Adrenal gland (tissue), 19 donors: ENCODE measurements at places on chromosomes 6 and 20. TPM values are rescaled to one million over a fixed set of nuclear protein-coding genes. Genes with fewer than 3 reads are reported as not detected.
A peak's percentile ranks its signal among the peaks of the same experiment; 100 is the strongest.

- DNase-seq: no peak
Observed at GRCh38 chr6:25042036-25042521, 106.3 kb upstream of the RIPOR2 start.

DNA sequence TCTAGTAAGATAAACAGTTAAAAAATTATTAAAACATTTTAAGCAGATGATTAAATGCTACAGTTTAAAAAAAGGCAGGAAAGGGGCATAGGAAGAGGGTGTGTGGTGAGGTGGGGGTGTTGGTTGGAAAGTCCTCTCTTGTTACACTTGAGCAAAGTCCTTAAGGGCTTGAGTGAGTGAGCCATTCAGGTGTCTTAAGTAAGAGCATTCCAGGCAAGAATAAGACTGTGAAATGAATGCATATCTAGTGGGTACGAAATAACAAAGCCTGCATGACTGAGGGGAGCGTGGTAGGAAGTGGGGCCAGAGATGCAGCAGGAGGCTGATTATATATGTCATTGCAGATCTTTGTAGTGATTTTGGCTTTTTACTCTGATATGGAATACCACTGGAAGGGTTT is 5.1 kb downstream of the CDKAL1 start:
- DNase-seq: no peak

- DNase-seq: no peak
Observed at GRCh38 chr6:134911547-134911946, 38.4 kb downstream of the ALDH8A1 start.

DNA sequence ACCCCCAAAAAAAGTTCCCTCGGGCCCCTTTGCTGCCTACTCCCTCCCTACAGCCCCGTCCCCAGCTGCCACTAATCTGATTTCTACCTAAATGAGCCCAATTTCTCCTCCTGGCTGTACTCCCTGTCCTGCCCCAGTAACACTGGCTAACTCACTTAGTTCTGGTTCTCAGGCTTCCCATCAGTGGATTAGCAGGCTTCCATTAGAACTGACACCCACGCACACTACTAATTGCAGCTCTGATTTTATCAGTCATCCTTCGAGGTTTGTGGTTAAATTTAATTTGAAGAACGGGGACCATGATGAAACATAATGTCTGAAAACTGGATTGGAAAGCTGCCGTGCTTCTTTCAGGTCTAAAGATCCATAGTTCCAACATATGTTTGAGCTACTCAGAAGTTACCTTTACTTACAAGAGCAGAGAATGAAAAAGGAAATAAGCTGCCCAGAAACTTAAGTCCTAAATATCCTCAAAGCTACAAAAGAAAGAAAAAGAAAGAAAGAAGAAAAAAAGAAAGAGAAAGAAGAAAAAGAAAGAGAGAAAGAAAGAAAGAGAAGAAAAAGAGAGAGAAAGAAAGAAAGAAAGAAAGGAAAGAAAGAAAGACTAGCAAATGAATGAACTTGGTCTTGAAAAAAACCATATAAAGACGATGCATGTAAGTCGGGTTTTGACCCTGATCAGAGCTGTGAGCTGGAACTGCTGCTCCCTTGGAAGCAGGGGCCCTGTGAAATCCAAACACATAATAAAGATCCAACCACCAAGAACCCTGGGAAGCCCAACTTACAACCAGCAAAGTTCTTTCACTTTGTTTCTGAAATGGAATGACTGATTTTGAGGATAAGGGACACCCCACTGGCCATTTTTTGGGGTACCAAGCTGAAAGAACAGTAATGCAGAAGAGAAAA is 51.7 kb downstream of the CNKSR3 start:
- DNase-seq: no peak

DNA sequence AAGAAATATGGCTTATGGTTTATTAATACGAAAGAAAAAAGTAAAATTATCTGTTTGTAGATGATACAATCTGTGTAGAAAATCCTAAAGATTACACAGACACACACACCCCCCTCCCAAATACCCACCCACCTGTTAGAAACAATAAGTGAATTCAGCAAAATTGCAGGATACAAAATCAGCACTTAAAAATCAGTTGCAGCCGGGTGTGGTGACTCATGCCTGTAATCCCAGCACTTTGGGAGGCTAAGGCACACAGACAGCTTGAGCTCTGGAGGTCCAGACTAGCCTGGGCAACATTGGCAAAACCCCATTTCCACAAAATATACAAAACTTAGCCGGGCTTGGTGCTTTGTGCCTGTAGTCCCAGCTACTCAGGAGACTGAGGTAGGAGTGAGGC is 42.3 kb downstream of the NINL start:
- DNase-seq: no peak

- DNase-seq: no peak
Observed at GRCh38 chr6:490251-491037, 98.9 kb downstream of the IRF4 start.

DNA sequence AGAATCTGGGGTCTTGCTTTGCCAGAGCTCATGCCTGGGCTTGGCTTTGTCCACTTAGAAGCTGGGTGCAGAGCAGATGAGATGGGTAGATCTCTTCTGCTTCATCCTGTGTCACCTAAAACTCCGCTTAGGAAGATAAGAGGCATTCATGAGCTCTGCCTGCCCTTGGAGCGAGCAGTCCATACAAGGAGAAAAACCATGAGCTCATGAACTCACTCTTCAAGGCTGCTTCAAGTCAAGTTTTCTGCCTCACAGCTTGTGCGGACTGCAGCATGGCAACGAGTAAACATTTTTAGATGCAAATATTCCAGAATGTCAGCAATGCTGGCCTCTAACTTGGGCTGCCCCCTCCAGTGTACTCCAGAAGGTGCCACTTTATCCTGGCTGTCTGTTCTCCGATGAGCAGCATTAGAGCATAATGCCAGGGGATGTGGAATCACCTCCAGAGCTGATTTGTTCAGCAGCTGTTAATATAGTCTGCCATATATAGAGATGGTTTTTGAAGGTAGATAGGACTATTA is 10.7 kb upstream of the UQCC2 start:
- DNase-seq: no peak

DNA sequence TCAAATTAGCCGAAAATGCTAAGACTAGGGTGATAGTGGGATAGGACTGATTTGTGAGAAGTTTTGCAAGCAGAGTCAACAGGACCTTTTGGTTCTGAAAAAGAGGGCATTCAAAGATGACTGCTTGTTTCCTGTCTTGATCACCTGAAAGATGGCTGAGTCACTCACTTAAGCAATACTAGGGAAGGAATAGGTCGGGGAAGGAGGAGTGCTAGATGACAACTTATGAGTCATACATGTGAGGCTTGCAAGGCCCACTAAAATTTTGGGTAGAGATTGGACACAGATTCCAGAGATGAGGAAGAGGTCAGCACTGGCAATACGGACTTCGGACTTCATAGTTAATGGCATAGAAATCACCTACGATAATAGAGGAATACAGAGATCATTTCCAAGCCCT is 89.2 kb downstream of the FAM83B start:
- no peak for DNase-seq

DNA sequence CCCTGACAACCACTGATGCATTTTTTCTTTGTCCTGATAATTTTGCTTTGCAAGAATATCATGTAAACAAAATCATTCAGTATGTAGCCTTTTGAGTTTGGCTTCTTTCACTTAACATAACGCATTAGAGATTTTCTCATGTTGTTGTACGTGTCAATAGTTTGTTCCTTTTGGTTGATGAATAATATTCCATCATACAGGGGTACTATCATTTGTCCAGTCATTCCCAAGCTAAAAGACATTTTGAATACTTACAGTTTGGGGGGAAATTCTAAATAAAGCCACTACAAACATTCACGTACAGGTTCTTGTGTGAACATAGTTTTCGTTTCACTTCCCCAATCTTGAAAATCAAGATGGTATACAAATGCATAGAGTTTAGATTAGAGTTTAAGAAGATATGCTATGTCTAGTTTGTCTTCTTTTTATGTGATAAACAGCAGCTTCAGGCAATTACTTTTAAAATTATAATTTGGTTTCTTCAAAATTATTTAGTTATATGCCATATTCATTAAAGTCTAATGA is 5.2 kb downstream of the HAO1 start:
- no peak for DNase-seq

DNA sequence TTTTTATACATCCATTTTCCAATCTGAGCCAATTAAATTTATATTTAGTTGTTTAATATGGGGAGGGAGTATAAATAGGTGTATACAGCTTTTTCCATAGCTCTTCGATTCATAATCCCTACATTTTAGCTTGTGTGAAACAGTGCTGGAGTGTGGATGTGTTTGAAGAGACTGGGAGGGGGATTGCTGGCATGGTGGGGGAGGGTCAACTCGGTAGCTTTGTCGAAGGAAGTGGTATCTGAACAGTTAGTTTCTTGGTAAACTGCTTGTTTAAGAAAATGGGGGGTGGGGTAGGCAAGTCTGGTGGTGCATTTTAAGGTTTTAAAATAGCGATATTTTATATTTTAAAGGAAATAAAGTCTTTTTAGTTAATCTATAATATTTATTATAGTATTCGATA is 1.4 kb upstream of the LIN28B start:
- DNase-seq: no peak

DNA sequence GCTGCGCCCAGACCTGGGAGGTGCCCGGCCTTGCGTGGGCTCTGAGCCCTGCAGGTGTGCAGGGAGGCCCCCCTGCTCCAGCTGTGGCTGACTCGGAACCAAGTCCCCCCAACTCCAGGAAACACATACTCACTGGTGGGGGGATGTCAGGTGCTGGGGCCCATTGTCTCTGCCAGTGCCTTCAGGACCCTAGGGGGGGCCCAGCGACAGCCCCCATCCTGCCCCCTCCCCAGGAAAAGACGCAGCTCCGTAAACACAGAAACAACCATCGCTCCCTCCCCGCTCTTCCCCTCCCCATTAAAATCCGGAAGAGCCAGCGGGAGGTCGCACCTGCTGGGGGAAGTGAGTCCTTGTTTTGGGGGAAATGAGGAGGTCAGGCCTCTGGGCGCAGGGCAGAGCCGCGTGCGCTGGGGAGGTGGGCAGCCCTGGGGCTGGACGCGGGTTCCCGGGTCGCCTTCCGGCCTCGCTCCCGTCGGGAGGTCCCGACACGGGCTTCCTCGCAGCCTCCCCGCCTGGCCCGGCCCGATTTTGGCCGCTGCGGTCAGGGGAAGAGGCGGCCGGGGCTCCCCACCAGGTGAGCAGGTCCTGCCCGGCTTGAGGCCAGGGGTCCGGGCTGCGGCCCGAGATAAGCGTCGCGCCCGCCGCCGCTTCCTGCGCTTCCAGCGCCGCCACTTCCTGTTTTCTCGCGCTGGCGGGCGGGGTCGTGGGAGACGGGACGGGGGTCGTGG is 6.2 kb downstream of the C20orf204 start:
- DNase-seq: no peak

GRCh38 chr6:170286246-170286933 is 4.5 kb downstream of the DLL1 start:
- DNase-seq: no peak

DNA sequence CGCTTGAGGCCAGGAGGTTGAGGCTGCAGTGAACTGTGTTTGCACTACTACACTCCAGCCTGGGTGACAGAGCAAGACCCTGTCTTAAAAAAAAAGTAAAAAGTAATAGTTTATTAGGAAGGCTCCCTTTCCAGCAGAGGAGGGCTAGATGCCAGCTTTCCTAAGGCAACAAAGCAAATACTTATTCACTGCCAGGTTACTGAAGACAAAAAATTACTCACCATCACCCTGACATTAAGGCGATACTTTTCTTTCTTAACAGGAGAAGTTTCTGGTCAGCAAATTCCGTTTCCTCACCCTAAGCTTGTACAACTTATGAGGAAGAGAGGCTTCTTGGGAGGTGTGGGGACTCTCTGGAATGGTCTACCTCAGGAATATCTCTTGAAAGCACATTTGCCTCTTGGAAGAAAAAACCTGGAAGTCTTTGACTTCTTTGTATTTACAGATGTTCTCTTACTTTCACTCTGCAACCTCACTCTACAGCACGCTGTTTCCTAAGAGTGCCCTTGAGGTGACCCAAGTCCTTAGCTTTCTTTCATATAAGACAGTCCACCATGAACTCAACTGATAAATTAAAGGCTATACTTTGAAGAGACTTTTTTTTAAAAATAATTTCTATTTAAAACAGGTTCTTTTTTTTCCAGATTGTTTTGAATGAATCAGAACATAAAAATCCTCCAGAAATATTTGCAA is 52.9 kb upstream of the TRAF3IP2 start:
- DNase-seq: no peak

GRCh38 chr6:11473008-11473740 is 64.4 kb upstream of the TMEM170B start:
- DNase-seq: peak; percentile 60

DNA sequence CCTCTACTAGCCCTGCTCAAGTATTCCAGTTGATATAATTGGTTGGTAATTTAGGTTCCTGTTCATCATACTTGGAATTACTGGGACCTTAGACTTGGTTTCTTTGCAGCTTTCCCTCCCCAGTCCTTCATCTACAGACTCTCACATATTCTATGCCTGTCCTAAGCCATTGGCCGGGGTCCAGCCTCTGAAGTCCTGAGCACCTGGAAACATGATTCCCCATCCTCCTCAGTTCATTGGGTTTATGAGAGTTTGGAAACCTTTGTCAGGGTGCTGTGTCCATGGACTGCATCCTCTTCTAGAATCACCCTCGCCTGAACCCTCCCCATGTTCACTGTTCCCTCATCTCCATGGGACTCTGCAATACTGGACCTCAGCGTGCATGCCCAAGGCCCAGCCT is 8.8 kb downstream of the GSTA2 start:
- DNase-seq: no peak

DNA sequence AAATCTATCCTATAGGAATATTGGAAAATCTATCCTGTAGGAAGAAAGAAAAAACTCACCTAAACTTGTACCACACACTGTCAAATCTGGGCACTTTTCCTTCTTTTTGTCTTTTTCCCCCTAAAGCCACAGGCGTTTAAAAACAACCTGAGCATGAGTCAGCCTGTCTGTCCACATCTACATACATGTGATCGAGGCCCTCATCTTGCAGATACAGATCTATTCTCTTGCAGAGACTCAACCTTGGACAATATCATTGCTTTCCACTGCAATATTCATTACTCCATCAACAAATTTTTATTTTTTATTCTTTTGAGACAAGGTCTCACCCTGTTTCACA is 95.9 kb upstream of the IYD start:
- DNase-seq: no peak

DNA sequence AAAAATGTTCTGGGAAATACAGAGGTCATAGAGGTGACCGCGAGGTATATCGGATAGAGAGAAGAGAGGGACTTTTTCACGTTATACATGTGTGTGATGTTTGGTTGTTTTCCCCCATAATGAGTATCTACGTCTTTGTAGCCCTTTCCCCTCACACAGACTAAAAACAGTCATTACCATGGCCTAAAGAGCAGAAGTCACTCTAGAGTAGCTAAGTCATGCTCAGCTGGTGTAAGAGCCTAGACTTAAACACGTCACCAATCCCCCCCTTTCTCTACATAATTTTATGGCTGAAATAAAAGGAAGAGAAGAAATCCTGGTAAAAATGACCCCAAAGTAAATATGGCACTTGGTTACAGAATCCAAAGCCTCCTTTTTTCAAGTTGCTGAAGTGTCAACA is 6.0 kb upstream of the BEND3 start:
- no peak for DNase-seq

GRCh38 chr6:154450498-154450897 is 60.0 kb downstream of the CNKSR3 start:
- DNase-seq: no peak

GRCh38 chr20:49935746-49936152 is 448 bp upstream of the RNF114 start:
- no peak for DNase-seq

Gene PI3
- 1.0 TPM for polyA plus RNA-seq

Gene JPH2
- polyA plus RNA-seq: 2.8 TPM

Gene STXBP5
- 26.5 TPM for polyA plus RNA-seq

Gene LY6G6F
- polyA plus RNA-seq: not detected

Gene CYP24A1
- 0.09 TPM for polyA plus RNA-seq

Gene RAET1L
- not detected for polyA plus RNA-seq

Gene TRMT6
- polyA plus RNA-seq: 12.5 TPM

Gene TNFRSF6B
- 43.3 TPM for polyA plus RNA-seq
